ENCODE measurements at places on chromosomes 7 and 10.

DNA sequence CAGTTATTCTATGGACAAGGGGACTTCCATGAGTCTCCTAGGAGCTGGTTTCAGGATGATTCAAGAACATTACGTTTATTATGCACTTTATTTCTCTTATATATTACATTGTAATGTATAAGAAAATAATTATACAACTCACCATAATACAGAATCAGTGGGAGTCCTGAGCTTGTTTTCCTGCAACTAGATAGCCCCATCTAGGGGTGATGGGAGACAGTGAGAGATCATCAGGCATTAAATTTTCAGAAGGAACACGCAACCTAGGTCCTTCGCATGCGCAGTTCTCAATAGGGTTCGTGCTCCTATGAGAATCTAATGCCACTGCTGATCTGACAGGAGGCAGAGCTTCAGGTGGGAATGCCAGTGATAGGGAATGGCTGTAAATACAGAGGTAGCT is 137.9 kb downstream of the ANKRD30A start:
- DNase-seq, result peak; percentile 4

GRCh38 chr7:29626730-29627129 is 63.1 kb downstream of the PRR15 start:
- DNase-seq, result no peak

- DNase-seq, result no peak
These were observed 17.4 kb downstream of the DDIT4 start for GRCh38 chr10:72291019-72291532.

DNA sequence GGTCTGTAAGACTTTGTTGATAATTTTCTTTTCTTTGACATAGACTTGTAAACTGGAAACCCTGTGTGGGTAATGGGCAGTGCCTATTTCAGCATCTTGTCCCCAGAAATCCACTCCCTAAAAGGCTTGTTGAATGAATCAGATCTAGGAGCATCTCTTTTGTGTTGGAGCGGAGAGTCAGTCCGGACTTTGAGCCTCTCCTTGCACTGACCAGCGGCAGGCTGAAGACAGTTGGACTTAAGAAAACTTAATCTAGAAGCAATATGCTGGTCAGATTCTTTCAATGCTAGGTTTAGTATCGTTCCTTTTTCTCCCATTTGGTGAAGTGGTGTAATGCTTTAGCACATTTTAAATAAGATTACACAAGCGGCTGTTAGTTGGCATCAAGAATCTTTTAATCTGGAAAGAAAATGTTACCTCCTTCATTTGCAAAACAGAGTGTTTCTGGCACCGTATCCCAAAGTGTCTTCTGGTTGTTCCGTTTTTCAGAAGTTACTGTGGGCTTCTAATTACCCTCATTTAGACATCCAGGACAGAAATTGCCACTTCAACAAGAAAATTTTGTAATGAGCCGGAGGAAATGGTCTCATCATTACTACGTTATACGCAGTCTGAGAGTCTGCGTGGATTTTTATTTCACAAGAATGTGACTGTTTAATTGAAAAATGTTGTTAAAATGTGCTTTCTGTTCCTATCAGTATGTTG is 74.7 kb downstream of the CUX1 start:
- no peak for DNase-seq

- DNase-seq, result no peak
These were observed 301.0 kb upstream of the IMMP2L start for GRCh38 chr7:111863269-111863668.

DNA sequence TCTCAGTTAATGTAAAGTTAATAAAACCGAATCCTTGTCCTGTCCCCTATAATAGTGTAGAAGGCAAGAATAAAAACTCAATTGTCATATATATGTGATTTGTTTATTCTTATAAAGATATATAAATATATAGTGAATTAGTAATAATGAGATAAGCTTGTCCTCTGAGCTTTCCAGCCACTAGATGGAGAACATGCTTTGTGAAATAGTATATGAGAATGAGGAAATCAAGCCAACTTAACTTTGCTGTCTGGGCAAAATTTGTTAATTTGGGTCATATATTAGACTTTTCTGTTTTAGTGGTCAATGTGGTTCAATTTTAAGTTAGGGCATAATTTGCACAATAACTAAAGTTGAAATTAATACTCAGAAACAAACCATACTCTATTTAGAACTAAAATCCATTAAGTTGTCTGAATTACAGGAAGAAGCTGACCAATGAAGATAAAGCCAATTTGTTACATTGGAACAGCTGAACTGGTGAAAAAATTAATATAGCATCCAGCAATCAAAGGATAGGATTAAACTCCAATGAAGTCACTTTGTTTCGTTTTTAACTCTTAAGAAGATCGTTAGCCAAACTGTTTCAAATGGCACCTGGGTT is 595.0 kb downstream of the ARL4A start:
- peak; percentile 52 for DNase-seq

- DNase-seq, result peak; percentile 38
These were observed 4.2 kb downstream of the ELN start for GRCh38 chr7:74032191-74032490.

DNA sequence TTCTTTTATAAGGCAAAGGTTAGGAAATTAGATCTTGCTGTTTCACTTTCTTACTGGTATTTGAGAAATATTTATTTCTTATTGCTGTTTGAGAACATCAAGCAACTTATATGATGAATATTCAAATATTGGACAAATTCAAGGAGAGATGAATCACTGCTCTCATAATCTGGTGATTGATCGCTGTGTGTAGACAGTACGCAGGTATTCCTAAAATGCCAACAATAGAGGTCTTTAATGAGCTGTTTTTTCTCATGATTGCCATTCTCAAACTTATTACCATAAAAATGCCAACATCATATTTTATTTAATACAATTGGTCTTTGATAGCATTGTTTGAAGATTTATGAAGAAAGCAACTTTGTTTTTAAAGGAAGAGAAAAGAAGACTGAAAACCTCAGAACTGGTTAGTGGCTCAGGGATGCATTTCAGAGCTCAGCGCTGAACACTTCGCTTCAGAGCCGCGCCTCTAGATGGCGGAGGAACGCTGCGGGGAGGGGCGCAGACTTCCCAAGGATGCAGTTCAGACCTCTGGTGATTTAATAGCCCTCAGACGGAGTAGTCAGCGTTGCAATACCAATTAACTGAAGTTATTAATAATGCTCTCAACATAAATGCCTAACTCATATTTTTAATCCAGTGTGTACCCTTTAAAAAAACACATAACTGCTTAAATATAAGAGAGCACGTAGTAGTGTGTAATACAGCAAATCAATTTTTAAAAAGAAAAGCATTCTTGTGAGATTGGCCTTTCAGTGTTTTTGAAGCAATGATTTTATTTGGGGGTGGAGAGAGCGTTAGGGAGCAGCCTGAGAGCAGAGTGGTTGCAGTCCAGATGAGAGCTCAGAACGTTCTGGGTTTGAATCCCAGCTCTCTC is 38.5 kb upstream of the STEAP4 start:
- peak; percentile 51 for DNase-seq

DNA sequence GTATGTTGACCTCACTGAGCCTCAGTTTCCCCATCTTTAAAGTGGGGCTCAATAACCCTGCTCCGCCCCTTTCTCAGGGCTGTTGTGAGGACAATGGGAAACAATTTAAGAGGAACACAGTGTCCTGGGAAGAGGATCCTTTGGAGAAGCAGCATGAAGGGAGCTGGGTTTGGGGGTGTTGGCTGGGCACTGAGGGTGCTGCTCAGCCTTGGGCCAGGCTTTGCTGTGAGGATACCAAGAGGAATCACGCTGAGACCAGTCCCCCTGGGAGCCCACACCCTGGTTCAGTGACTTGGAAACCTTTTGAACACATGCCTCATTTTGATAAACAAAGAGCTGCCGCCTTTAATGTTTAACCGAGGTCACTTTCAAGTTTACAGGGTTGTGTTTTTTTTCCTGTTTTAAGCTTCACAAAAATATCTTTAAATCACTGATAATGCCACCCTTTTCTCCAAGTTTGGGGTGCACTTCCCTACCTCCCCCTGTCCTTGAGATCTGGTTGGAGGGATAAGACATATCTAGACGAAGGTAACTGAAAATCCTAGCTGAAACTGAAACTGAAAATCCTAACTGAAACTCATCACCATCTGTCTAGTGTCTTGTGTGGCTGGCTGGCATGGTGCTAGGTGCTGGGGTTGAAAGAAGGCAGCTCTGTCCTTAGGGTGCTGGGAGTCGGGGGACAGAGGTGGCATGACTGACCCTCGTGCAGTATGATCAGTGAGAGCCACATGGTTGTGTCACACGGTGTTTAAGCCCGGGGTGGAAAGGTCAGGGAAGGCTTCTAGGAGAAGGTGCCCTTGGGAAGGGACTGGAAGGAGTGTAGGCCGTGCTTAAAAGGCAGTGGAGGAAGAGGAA is 27.7 kb downstream of the ZNF775 start:
- no peak for DNase-seq

GRCh38 chr7:91835826-91836368 is 44.6 kb downstream of the MTERF1 start:
- peak; percentile 50 for DNase-seq

GRCh38 chr7:14604606-14605005 is 297.9 kb downstream of the DGKB start:
- DNase-seq, result peak; percentile 23

DNA sequence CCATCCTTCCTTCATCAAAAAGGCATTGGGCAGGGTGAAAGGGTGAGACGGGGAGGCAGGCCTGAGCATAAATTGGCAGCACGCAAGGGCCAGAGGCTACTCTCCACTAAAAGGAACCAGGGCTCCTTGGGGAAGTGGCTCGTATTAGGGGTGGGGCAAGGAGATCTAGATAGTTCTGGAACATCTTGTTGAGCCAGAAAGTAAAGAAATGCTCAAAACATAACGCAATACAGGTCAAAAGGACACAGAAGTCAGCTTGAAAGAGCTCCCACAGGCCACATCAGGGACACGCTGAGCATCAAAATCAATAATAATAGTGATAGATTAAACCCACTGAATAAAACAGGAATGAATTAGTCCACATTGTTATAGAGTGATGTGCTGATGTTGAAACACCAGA is 203.1 kb downstream of the ELMO1 start:
- no peak for DNase-seq

DNA sequence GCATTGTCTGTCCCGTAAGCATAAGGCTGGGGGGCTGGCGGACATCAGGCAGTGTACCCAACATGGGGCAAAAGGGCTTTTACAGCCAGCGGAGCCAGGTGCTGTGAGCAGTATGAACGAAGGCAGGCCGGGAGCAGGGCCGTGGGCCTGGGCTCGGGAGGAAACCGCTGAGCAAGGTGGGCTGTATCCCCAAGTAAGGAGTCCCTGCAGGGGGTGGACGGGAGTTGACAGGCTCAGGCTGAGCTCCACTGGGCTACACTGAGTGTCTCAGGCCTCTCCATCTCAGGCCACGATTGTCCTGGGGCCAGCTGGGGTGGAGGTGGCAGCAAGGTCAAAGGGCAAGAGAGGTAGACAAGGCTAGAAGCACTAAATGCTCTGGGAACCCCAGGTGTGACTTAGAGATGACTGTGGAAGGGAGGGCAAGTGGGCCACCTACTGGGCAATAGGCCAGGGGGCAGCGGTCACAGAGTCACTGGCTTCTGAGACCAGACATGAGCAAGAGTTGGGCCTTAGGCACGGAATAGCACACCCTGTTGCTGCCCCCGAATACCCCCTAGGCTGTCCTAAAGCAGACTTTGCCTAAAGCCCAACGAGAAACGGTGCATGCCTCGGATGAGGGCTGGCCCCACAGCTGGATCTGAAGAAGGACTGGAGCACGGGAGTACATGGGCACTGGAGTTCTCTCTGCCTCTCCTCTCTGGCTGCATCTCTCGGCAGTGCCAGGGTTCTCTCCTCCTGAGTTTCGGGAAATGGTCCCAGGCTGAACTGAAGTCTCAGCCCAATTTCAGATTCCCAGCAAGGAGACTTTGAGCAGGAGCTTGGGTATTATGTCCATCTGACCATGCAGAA is 10.8 kb upstream of the RAMP3 start:
- no peak for DNase-seq

DNA sequence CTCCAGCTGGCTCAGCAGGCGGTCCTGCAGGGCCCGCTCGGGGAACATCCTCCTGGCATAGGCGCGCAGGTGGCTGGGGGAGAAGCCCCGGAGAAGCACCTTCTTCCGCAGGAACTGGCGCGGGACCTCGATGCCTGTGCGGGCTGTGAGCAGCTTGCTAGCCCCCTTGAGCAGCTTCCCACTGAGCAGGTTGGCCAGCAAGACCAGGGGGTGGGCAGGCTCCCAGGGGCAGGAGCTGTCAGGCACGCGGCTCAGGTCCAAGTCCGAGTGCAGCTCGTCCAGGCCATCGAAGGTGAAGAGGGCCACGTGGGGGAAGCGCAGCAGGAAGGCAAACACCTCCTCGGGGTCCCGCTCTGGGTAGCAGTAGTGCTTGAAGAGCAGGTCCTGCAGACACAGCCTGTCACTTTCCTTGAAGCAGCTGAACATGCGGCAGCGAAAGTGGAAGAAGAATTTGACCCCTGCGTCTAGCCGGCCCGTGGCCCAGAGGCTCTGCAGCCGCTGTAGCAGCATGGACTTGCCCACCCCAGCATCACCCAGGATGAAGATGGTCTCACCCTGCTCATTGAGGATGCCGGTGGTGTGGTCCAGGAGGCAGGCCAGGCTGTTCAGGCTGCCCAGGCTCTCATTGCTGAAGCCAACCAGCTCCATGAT is 26.2 kb downstream of the NOD1 start:
- no peak for DNase-seq

GRCh38 chr7:129089521-129090212 is 34.8 kb upstream of the TNPO3 start:
- no peak for DNase-seq

- no peak for DNase-seq
These were observed 58.9 kb upstream of the NCAPG2 start for GRCh38 chr7:158763454-158764033.

DNA sequence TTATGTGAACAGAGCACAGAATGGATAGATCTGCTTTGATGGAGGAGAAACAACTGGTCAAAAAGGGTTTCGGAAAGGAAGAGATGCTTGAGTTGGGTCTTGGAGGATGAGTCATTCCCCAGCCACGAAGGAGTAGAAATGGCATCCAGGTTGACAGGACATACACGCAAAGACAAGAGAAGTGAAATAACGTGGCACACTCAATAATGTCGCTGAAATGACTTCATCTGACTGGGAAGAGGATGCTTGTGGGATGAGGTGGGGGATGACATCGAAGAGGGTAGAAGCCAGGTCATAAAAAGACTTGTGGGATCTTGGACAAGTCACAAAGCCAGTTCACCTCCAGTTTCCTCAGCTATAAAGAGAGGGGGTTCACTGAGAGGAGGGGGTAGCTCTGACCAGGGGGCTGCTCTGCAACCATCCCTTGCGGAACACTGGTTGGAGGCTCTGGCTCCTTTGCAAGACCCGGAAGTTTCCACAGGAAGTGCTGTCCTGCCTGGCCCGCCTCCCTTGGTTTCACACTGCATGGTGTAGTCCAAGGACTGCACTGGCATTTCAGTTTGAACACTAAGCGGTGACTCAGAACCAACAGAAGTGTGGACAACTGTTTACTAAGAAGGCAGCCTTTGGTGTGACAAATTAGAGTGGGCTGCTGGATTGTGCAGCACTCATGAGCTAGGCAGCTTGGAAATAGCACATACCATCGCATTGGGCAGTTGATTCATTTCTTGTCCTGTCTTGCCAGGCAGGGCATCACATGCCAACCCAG is 189.9 kb upstream of the ADO start:
- peak; percentile 87 for DNase-seq

Data from epithelial cell of esophagus (primary cell).